Omental fat pad (tissue), 4 donors: ENCODE measurements at places on chromosomes 6 and 20.

- DNase-seq: no peak
Measured at GRCh38 chr6:85063611-85064010, 299.2 kb upstream of the TBX18 start.

GRCh38 chr6:27518881-27519795 lies 46.2 kb upstream of the ZNF184 start:
- no peak for DNase-seq

- DNase-seq: no peak
Measured at GRCh38 chr6:50381099-50381415, 331.3 kb upstream of the DEFB112 start.

DNA sequence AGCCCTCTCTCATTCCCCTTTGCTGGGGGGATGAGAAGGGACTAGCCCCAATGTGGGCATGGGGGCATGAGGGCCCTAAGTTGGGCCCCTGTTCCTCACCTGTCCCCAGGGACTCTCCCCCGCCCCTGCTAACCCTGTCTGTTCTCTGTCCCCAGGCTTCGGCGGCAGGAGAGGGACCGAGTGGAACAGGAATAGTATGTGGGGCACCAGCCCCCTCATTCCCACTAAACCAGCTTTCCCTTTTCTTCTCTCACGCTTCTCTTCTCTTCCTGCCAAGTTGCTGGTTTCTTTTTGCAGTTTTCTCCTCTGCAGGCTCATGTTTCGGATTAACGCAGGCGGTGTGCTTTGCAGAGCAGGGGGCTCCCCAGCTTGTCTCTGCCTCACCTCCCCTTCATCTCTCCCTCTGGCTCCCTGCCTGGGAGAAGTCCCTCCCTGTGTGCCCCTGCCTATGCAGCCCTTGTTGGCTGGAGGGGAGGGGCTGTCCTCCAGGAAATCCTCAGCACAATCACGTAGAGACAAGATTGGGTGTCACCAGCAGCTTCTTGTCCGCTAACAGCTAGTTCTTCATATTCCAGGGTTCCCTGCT lies 7.9 kb downstream of the TMEM63B start:
- no peak for DNase-seq

- DNase-seq: no peak
Measured at GRCh38 chr20:47773371-47773786, 11.9 kb downstream of the SULF2 start.

GRCh38 chr6:133410638-133411435 lies 169.7 kb downstream of the EYA4 start:
- DNase-seq: no peak

- no peak for DNase-seq
Measured at GRCh38 chr20:14544688-14545087, 207.3 kb upstream of the FLRT3 start.

DNA sequence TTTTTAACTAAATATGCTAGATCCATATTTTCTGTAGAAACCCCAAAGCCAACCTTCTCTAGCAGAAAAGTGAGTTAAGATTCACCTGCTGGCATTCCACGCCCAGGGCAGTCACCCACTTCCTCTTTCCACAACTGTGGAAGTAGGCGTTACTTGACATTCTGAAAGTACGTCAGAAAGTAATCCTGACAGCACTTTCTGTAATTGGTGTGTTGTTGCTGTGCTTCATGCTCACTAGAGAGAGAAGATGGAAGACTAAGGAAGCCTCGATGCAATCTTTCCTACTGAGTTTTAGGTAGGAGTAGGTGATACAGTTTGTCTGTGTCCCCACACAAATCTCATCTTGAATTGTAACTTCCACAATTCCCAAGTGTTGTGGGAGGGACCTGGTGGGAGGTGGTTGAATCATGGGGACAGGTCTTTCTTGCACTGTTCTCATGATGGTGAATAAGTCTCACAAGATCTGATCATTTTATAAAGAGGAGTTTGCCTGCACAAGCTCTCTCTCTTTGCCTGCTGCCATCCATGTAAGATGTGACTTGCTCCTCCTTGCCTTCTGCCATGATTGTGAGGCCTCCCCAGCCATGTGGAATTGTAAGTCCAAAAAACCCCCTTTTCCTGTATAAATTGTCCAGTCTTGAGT lies 101.1 kb downstream of the MAP3K7 start:
- DNase-seq: no peak

DNA sequence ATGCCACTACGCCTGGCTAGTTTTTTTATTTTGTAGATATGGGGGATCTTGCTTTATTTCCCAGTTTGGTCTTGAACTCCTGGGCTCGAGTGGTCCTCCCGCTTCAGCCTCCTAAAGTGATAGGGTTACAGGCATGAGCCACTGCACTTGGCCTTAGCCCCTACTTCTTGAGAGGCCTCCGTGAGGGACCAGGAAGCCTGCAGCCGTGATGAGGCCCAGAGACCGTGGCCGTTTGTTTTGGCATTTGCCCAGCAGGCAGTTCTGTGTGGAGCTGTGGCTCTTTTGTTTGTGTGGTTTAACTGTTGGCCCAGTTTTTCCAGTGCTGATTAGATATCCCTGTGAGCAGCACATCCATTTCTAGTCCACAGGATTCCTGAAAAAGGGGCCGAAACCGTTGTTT lies 39.8 kb downstream of the SRSF3 start:
- DNase-seq: no peak

GRCh38 chr6:100880149-100880852 lies 828 bp downstream of the ASCC3 start:
- DNase-seq: no peak

GRCh38 chr6:37710616-37711015 lies 12.9 kb upstream of the MDGA1 start:
- no peak for DNase-seq

DNA sequence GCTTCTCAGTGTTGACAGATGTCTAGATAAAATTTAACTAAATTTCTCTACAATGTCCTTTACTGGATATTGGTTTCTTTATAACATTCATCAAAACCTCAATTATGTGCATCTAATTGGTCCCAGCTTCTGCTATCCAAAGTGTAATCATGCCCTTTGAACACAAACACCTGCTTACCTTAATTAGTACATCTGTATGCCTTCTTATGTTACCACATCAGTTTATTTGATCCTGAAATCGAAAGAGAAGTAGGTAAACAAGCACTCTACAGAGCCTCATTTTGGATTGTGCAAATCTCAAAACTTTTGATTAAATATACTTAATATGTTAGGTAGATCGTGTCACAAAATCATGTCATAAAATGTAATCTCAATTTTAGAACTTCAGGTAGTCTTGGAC lies 36.5 kb downstream of the TAB2 start:
- DNase-seq: no peak

DNA sequence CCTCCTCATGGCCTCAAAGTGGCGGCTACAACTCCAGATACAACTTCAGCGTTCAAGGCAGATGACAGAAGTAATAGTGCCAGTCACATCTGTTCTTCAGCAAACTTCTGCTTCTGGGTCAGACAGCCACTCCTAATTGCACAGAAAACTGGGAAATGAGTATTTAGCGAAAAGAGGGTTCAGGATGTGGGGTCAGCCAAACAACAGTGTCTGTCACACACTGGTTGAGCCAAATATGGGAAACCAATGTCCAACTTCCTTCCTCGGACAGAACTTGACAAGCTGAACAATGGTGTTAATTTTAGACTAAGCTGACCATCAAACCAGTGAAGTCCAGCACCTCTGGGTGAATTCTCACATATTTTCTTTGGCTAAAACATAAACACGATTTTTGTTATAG lies 22.1 kb downstream of the NUDT3 start:
- no peak for DNase-seq
